ELR (cell line): ENCODE measurements at places on chromosomes 5 and 9.
A peak's percentile ranks its signal among the peaks of the same experiment; 100 is the strongest.

DNA sequence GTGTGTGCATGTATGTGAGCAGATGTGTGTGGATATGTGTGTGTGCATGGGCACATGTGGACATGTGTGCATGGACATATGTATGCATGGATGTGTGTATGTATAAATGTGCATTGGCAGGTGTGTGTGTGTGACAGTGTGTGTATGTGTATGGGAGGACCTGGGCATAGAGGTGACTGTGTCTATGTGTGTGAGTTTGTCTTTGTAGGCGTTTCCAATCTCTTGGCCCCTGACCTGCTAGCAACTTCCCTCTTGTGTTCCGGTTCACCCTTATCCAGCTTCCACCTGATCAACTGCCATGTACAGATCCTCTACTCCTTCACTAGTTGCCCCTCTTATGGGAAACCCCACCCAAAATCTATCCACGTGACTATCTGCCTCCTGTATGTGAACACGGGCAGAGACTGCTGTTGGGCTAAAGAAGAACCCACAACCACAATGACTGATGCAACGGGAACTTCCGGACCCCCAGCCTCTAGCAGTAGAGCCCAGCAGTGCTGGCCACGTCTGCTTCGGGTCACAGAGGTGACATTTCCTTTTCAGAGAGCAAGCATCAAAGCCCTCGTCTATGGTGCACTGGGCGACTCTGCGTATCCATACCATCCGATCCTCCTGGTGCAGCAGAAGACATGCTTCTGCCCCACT lies 24.9 kb upstream of the GADD45G start:
- DNase-seq: no peak

- peak; percentile 84 for DNase-seq
Measured at GRCh38 chr5:73327908-73328455, 120.6 kb downstream of the FOXD1 start.

GRCh38 chr9:35232867-35233544 lies 71.2 kb downstream of the UNC13B start:
- no peak for DNase-seq

DNA sequence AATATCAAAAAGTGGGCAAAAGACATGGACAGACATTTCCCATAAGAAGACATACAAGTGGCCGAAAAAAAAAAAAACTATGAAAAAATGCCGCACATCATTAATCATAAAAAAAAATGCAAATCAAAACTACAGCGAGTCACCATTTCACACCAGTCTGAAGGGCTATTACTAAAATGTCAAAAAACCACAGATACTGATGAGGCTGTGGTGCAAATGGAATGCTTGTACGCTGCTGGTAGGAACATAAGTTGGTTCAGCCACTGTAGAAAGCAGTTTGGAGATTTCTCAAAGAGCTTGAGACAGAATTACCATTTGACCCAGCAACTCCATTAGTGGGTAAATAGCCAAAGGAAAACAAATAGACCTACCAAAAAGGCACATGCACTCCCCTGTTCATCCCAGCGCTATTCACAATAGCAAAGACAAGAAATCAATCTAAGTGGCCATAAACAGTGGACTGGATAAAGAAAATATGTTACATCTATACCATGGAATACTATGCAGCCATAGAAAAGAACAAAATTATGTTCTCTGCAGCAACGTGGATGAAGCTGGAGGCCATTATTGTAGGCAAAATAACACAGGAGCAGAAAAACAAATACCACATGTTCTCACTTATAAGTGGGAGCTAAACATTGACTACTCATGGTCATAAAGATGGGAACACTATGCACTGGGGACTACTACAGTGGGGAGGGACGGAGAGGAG lies 110.6 kb upstream of the BOD1 start:
- DNase-seq: no peak

GRCh38 chr9:78130004-78130403 lies 98.4 kb upstream of the GNAQ start:
- DNase-seq: peak; percentile 36

- DNase-seq: no peak
Measured at GRCh38 chr5:150060471-150060870, 25.9 kb downstream of the CSF1R start.

DNA sequence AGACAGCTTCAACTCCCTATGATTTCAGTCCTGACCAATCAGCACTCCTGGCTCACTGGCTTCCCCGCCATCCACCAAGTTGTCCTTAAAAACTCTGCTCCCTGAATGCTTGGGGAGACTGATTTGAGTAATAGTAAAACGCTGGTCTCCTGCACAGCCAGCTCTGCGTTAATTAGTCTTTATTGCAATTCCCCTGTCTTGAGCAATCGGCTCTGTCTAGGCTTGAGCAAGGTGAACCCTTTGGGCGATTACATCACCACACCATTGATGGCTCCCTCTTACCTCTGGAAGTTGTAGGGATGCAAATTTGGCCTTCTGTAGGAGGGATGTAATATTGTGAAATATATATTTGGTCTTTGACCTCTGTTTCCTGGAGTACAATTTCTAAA lies 2.9 kb upstream of the SLC23A1 start:
- DNase-seq: no peak

GRCh38 chr9:71209890-71210289 lies 88.5 kb upstream of the TRPM3 start:
- no peak for DNase-seq

DNA sequence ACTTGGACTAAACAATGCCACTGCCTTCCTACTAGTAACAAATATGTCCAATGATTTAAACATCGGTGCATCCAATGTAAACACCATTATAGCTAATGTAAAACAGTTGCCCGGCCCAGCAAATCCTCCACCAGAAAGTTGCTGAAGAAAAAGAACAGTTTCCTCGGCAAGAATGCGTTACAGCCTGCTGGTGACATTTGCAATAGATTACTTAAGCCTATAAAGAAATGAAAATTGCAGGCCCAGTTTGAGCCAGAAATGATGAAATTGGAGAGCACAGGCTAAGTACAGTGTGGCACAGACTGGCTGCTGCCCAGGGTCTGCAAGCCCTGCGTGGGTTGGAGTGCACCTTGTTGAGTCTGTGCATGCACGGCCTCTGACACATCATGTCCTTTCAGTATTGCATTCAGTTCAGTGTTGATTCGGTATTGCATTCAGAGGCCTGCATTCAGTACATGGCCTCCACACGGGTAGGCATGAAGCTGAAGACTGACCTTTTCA lies 406.0 kb upstream of the KLF4 start:
- DNase-seq: no peak

GRCh38 chr9:19137282-19137681 lies 10.0 kb upstream of the PLIN2 start:
- DNase-seq: peak; percentile 77

GRCh38 chr9:27519466-27520465 lies 4.3 kb upstream of the IFNK start:
- peak; percentile 77 for DNase-seq

DNA sequence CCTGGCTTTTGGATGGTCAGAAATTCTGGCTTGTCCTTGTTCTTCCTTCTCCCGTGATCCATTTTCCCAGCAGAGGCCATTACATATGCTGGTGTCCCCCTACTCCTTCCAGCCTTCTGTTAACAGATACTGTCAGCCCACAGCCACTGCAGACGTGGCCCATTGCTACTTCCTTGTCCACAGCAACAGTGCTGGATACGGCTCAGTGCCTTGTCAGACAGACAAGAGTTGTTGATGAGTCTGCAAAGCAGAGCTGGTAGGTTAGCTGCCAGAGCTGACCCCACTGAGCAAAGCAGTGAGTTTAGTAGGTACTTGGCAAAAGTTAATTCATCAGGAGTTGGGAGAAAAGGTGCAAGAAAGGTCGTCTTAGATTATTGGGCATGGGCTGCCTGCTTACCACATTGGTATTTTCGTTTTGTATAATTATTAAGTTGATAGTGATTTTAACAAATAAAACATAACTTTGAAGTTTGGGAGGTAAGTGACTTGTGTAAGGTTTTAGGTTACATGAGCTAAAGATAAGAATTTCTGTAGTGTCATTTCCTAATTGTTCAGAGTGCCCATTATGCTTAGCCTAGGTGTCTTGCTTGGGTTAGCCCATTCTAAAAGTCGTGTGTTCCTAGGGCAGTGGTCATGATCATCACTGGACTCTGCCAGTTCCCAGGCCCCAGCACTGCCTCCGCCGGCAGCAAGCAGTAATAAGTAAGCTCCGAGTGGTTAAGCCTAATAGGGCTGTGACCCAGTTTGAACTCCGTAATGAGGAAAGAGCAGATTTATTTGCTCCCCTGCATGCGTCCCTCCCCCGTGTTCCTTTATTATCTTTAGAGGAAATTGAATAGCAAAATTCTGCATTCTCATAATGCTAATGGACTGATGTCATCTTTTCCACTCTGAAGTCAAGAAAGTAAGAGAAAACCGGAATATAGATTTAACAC lies 292.0 kb downstream of the FANCC start:
- peak; percentile 83 for DNase-seq

DNA sequence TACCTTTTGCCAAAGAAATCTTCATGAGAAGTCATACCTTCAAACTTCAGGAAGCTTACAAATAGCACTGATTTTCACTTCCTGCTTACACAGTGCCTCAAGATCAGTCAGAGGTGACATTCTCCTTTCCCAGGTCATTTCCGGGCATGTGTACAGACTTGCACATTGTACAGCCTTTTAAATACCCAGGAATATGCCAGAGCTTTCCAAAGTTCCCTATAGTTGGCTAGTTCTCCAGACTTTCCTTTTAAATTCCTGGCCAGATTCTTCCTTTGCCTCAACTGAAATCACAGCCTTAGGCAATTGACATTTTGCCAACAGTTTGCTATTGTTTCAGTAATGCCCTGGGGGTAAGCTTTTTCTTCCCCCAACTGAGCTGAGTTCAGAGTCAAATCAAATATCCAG lies 47.2 kb downstream of the RFX3 start:
- peak; percentile 66 for DNase-seq
